ENCODE measurements at places on chromosomes 2 and 18. TPM values are rescaled to one million over a fixed set of nuclear protein-coding genes. Genes with fewer than 3 reads are reported as not detected.

DNA sequence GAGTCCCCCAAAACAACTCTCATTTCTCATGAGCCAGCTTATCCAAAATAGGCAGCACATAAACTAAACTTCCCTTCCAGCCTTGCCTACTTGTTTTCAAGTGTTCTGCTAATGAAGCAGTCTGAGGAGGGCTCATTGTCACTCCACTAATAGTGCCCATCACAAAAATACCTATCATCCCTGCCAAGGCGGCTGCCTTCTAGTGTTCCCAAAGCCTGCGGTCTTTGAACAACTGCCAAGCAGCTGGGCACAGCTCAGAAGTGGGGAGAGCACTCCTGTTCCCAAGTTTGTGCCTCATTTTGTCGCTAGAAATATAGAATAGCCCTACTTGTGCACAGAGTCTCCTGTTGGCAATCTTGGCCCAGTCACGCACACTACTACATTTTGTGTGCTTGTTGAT is 50.3 kb downstream of the DTNA start:
- H3K4me3 ChIP-seq: no peak overlapping the region
- no peaks in the 10 kb centered on the region for H3K36me3 ChIP-seq
- no peak overlapping the region for H3K27ac ChIP-seq
- DNase-seq: no peak
- peaks cover 24% of the 10 kb centered on the region for H3K27me3 ChIP-seq

Gene SLC4A1AP
- 22.2 TPM for total RNA-seq

GRCh38 chr18:6414723-6415417 is at the start of gene L3MBTL4:
Gene L3MBTL4, minus strand, starts transcription at chr18:6414911. Its CDS starts 103,286 bp downstream, at chr18:6311625.
- H3K4me1 ChIP-seq: peaks cover 5% of the 10 kb centered on the region
- H3K27ac ChIP-seq: no peak within 1 kb of the TSS
- peak within 1 kb of the TSS; percentile 64 for H3K4me3 ChIP-seq
- H3K27me3 ChIP-seq: peaks cover 36% of the 10 kb centered on the region
- peaks cover 2% of the 10 kb centered on the region for H3K36me3 ChIP-seq

Gene IL1RL1
- total RNA-seq: 0.43 TPM

DNA sequence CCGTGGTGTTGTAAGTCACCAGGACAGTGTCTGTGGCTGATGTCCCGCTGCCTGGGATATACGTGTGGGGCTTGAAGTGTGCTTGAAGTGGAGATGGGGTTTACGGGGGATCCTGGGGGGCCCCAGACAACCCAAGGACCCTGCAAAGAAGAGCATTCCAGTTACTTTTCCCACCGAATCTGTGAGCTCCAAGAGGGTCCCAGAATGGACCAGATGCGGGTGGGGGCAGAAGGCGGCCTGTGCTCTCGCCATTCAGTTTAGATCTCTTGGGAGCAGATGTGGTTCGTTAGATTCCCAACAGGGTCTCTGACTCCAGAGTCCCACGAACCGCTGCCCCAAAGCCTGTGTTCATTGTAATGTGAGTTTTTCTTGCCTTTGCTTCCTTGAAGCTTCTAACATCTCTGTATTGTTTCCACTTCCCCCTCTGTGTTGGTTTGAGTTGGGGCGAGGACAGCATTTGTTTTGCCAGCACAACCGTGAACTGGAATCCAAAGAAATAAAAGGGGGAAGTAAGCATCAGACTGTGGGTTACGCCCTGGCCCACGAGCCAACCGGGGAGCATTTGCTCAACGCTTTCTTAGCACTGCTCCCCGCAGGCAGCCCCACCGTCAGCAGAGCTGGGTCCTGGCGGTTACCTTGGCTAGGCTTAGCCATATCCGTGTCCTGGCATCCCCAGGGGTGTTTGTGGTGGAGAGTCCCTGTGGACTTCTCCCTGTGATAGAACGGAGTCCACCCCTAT is 92.1 kb downstream of the SH3BP4 start:
- DNase-seq: no peak
- H3K4me3 ChIP-seq: no peak overlapping the region
- no peaks in the 10 kb centered on the region for H3K36me3 ChIP-seq
- peaks cover 11% of the 10 kb centered on the region for H3K4me1 ChIP-seq

GRCh38 chr18:46711444-46711863 is 45.4 kb downstream of the ST8SIA5 start:
- no peak for DNase-seq
- no peak overlapping the region for H3K4me3 ChIP-seq
- H3K27ac ChIP-seq: no peak overlapping the region
- no peaks in the 10 kb centered on the region for H3K36me3 ChIP-seq
- no peaks in the 10 kb centered on the region for H3K27me3 ChIP-seq
- H3K4me1 ChIP-seq: no peaks in the 10 kb centered on the region

GRCh38 chr2:229050133-229050532 is 221.0 kb downstream of the PID1 start:
- H3K4me3 ChIP-seq: no peak overlapping the region
- DNase-seq: no peak
- H3K4me1 ChIP-seq: no peaks in the 10 kb centered on the region
- H3K27me3 ChIP-seq: no peaks in the 10 kb centered on the region
- no peaks in the 10 kb centered on the region for H3K36me3 ChIP-seq

- H3K4me1 ChIP-seq: peaks cover 6% of the 10 kb centered on the region
- no peak overlapping the region for H3K27ac ChIP-seq
- H3K27me3 ChIP-seq: peaks cover 50% of the 10 kb centered on the region
- peak; percentile 9 for DNase-seq
Measured at GRCh38 chr2:235669269-235669831, 175.5 kb downstream of the AGAP1 start.

DNA sequence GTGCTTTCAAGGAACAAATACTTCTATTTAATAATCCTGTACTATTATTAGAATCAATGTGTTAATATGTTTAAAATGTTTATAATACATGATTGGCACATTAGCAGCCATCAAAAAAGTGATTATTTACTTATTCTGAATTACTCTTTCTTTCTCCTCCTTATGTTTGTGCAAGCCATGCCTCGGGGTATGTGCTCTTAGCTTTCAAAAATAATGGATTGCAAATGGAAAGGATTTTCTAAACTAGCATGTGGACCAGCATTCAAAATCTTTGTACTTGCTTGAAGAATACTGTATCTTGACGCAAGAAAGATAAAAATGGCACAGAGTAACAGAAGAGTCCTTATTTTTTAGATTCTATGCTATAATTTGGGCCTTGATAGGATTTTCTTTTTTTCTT is 156.5 kb downstream of the CDH7 start:
- no peaks in the 10 kb centered on the region for H3K27me3 ChIP-seq
- H3K36me3 ChIP-seq: no peaks in the 10 kb centered on the region
- DNase-seq: no peak
- no peak overlapping the region for H3K27ac ChIP-seq
- H3K4me1 ChIP-seq: no peaks in the 10 kb centered on the region

Gene NPC1
- total RNA-seq: 27.9 TPM

GRCh38 chr2:239279508-239280295 is 121.1 kb downstream of the HDAC4 start:
- no peak for DNase-seq
- no peak overlapping the region for H3K4me3 ChIP-seq
- H3K4me1 ChIP-seq: peaks cover 37% of the 10 kb centered on the region
- H3K27ac ChIP-seq: no peak overlapping the region
- peaks cover 4% of the 10 kb centered on the region for H3K27me3 ChIP-seq

Gene SPR
- 8.4 TPM for total RNA-seq

Measured in activated naive CD4-positive, alpha-beta T cell treated with anti-CD3 and anti-CD28 coated beads for 36 hours (primary cell).